ENCODE measurements at places on chromosomes 6 and 20. TPM values are rescaled to one million over a fixed set of nuclear protein-coding genes. Genes with fewer than 3 reads are reported as not detected.
A peak's percentile ranks its signal among the peaks of the same experiment; 100 is the strongest.

DNA sequence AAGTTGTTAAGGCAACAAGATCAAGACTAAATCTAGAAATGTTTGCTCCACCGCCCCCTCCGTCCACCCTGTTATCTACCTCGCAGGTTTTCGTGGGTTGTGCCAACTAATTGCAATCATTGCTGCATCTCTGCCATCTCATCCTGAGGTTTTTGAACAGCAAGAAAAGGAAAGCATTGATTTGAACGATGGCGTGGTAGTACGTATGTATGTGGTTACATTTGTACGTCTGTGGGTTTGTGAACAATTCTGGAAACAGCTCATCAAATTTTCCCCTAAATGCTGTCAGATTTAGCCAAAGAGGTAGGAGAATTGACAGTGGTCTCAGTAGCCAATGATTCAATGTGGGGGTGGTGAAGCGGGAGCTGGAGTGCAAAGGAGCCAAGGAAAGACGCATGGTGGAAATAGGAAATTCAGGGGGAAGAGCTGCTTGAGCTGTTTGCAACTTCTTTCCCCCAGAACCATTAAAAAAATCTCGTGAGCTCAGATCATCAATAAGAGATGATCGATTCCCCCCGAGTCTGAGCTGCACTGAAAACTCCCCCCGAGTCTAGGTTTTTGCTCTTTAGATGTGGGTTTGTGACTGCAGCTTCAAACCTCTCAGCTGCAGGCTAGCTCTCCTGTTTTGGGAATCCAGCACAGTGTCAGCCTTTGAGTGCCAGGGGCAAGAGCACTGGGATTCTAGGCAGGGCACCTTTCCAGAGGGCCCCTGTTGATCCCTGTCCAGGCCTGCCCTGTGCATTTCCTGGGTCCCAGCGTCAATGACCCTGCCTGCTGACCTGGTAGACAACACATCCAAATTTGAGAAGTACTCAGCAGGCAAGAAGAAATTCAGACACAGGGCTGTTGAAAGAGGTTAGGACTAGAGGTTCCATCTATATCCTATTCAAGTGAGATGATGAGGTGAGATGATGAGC lies 72.6 kb upstream of the LY86 start:
- no peak for DNase-seq

The SYNE1 gene
- 92.5 TPM for polyA plus RNA-seq

DNA sequence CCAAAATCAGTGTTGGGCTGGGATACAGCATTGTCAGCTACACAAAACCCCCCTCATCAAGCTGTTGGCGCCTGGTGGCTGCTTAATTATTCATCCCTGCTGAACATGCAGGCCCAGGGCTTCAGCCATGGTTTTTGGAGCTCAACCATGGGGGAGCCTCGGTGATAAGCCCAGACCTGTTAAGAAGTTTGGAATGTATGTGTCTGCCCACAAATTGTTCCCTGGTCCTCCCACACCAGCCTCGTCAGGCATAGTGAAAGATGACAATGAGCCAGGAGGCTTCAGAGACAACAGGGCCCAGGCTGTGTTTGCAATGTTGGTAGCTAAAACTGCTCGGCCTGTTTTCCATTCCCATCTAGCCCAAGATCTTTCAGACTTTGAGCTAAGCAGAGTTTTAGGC lies 34.8 kb upstream of the SIRPA start:
- DNase-seq, result no peak

DNA sequence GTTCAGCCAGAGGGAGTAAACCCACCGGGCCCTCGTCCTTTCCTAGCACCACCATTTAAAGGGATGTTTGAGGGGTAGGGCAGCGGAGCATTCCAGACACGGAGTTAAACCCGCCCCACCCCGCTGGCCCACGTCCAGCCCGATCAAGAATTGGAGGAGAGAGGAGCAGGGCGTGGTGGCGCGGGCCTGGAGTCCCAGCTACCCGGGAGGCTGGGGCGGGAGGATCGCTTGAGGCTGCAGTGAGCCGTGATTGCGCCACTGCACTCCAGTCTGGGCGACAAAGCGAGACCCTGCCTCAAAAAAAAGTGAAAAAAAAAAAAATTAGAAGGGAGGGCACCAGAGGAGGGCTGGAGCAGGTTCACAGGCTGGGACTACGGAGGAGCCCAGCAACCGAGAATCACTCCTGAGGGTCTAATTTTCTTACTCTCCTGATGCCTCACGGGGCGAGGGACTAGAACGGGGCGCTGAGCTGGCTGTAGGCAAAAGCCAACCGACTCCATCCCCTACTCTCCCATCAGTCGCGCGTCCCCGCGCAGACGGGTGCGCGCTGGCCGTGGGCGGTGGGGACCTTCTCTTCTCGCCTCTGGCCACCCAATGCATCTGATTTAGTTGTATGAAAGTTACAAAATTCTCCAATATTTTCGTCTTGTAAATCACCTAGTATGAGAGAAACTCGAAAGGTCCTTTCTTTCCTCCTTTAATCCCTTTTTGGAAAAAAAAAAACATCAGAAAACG lies 6.1 kb upstream of the HSPA1B start:
- peak; percentile 59 for DNase-seq

GRCh38 chr20:1496930-1497329 lies 5.7 kb upstream of the SIRPB2 start:
- DNase-seq, result no peak

GRCh38 chr20:17473659-17474058 lies 57.5 kb downstream of the BFSP1 start:
- no peak for DNase-seq

The PGC gene
- polyA plus RNA-seq, result not detected

The DAAM2 gene
- 20.7 TPM for polyA plus RNA-seq

DNA sequence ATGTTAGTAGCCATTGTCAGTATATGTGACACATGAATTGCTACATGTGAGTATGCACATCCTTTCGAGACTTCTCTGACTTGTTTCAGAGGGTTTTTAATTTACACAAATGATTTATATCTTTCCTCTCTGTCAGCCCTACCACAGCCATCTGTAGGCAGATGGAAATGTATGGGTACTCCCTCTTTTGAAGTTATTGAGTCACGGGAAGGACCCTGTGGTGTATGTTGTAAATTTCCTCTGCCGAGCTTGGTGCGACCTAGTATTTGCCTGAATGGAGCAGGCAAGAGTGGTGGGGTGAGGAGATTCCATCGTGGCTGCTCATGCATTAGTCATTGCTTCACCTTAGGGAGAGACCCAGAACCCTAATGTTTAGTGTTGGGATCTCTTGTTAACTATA lies 171.9 kb downstream of the JARID2 start:
- DNase-seq, result no peak

DNA sequence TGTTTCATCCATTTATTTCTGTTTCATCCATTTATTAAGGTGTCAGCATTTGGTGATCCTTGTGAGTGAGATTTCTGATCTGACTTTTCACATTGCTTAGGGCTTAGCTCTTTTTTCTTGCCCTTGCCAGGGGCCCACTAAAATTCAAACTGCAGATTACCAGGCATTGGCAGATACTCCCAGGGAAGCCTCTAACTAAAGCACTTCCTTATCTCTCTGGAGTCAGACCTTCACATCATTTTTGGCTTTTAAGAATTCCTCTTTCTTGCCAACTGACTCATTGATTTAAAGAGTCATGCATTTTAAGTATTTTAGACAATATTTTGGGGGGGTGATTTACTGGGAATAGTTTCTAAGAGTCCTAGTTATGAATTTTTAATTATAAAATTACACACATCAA lies 2.6 kb upstream of the WFDC8 start:
- DNase-seq, result no peak

- no peak for DNase-seq
Observed at GRCh38 chr6:54621285-54621684, 225.3 kb upstream of the FAM83B start.

The MPIG6B gene
- 1.9 TPM for polyA plus RNA-seq

DNA sequence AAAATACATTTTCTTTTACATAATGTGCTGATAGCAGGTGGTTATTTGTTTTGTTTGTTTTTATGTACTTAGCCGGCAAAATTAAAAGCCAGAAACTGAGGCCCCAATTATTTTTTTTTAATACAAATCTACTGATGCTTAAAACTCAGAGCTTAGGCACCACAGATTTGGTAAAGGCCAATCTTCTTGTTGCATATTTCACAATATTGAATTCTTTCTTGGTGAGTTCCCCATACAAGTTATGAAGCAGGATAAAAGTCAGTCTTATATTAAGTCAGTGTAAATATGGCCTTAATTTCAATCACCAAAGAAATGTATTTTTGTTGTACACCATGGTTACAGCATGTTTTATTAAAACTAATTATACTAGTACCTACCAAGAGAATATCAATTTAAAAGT lies 16.3 kb upstream of the ZDHHC14 start:
- DNase-seq, result no peak

DNA sequence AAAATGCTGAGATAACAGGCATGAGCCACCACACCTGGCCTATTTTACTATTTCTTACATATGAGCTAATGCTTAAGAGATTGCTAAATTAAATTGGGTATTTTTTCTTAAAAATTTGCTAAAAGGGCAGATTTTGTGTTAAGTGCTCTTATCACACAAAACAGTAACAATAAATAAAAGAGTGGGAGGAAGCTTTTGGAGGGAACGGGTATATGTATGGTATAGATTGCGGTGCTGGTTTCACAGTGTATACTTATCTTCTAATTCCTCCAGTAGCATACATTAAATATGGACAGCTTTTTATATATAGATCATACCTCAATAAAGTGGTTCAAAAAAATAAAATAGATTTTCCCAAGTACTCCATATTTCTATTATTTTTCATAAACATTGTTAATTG lies 39.4 kb upstream of the FABP7 start:
- no peak for DNase-seq

DNA sequence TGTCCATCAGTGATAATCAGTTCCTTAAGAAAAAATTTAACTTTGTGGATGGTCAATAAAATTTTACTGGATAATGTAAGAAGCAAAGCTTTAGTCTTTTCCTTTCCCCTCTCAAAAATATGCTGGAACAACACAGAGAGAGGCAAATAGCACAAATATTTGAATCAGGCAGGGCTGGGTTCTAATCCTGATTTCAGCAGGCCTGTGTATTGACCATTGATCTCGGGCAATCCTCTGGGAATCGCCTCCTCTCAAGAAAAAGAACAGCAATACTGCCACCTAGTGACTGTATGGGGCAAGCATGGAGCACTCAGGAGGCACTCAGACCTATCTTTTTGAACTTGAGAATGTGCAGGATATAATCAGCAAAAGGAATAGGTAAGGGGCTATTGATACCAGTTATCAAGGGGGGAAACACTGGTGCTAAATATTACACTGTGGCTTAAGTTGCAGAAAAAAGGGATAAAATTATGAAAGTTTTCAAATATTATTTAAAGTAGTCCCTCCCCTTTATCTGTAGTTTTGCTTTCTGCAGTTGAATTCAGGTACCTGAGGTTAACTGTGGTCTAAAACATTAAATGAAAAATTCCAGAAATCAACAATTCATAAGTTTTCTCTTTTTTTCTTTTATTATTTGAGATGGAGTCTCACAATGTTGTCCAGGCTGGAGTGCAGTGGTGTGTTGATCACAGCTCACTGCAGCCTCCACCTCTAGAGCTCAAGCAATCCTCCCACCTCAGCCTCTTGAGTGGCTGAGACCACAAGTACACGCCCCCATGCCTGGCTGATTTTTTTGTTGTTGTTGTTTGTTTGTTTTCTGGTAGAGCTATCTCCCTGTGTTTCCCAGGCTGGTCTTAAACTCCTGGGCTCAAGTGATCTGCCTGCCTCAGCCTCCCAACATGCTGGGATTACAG lies 91.8 kb upstream of the NHSL1 start:
- peak; percentile 59 for DNase-seq

GRCh38 chr6:116994447-116994846 lies 117.4 kb downstream of the RFX6 start:
- DNase-seq, result no peak

The ELOVL2 gene
- 9.0 TPM for polyA plus RNA-seq

GRCh38 chr20:40442181-40442963 lies 246.7 kb downstream of the MAFB start:
- DNase-seq, result no peak

DNA sequence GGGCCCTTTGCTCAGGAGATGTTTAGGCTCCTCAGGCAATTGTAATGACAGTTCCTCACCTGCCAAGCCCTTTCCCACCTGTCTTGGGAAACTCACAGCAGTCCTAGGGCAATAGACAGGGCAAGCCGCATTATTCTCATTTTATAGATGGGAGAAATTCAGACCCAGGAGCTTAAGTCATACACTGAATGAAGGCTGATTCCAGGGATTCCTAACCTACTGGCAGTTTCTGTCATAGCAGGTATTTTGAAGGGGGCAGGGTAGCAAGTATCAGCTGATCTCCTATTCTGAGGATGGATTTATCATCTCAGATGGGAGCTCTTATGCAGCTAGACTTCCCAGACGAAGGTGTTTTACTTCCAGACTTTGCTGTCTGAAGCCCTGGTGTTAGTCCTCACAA lies 61.4 kb upstream of the MYL9 start:
- DNase-seq, result no peak

- DNase-seq, result peak; percentile 41
Observed at GRCh38 chr6:28922821-28923317, 916 bp downstream of the TRIM27 start.

The IL20RA gene
- 2.6 TPM for polyA plus RNA-seq

The PHF20 gene
- polyA plus RNA-seq, result 32.2 TPM

The PRR18 gene
- polyA plus RNA-seq, result 0.30 TPM

DNA sequence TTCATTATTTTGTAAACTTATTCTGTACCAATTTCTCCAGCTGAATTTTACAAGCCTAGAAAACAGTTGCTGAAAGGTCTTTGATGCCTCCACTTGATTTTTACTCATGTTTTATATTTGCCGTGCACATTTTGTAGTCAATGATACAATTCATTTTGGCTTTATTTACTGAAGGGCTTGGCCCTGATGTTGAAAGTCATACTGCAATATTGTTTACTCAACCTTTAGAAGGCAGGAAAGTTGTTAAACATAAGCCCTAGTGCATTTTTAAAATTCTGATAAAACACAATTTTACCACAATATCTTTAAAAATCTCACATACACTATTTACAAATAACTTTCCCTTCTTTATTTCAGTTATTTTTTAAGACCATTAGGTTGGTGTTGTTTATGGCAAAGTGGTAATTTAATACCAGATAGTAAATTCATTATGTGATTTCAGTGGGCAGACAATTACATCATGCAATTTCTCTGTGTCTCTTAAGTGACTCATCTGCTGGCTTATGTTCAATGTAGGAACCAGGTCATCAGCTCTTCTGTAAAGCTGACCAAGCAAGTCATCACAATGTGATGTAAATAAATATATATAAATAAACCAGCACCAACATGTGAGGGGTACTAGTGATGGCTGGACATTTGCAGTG lies 121.1 kb upstream of the SLC35B3 start:
- no peak for DNase-seq

The CTCFL gene
- polyA plus RNA-seq, result 2.2 TPM

DNA sequence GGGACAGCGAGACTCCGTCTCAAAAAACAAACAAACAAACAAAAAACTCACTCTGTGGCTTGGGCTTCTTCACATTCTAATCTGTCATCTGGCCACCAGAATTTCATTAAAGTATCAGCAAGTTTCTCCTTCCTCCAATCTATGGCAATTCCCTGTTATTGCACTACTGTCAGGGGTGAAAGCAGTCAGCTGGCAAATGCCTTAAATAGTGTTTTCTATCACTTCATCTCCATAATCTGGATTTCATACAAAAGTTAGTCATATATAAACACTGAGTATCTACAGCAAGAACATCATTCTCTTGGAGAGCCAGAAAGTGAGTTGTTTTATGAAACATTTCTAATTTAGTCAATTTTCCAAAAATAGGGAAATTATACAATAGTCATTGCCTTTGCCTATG lies 56.1 kb downstream of the PHACTR3 start:
- no peak for DNase-seq

The TRIM40 gene
- polyA plus RNA-seq, result not detected

- no peak for DNase-seq
Observed at GRCh38 chr6:141326426-141326825, 806.3 kb upstream of the GJE1 start.

GRCh38 chr6:29491574-29491973 lies 3.8 kb upstream of the MAS1L start:
- no peak for DNase-seq

The BTNL2 gene
- 1.4 TPM for polyA plus RNA-seq

GRCh38 chr20:11086970-11087369 lies 413.2 kb upstream of the JAG1 start:
- DNase-seq, result no peak

All from renal pelvis (tissue), 12 donors.